Osteocyte (in vitro differentiated cells): ENCODE measurements at places on chromosomes 1 and 21.

DNA sequence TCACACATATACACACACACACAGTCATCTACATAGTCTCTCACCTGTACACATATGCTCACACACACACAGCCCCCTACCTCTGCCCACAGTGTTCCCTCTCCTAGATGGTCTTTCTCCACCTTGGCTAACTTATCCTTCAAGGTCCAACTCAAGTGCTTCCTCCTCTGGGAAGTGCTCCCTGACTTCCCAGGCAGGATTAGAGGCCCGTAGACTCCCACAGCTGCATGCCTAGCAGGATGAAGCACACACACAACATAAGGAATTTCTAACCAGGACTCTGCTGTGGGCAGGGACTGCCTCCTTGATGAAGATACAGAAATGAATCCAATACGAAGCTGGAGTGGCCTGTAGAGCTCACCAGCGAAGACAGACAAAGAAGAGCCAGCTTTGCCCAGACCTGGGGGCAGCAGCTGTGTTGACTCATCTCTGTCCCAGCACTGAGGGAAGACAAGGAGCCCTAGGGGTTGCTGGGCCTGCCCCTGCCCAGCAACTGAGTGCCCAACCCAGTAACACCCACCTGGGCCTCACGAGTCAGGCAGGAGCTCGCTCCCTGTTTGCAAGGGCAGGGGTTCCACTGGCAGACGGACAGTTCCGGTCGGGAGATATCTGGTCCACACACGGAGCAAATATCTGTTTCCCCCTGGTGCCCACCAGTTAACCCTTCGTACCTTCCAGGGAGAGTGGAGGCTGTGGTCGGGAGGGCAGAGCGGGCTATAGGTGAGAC lies 100.8 kb downstream of the DMRTB1 start:
- no peak for DNase-seq

DNA sequence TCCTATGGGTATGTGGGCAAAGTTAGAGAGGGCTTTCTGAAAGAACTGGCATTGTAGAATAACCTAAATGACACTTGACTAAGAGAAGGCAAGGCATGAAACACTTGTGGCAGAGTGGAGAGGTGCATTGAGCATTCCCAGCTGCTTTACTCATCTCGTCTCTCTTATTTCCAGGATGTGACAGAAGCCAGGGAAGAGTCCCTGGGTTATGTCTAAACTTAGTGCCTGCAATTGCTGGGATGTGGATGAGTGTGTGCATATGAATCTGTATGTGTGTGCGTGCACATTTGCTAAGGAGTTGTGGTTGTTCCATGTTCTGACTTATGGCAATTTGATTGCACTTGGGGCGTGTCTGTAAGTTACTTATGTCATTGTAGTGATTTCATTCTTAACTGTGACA lies 1326.5 kb upstream of the B3GALT2 start:
- no peak for DNase-seq

- no peak for DNase-seq
Observed at GRCh38 chr1:162704673-162705424, 72.6 kb downstream of the DDR2 start.

DNA sequence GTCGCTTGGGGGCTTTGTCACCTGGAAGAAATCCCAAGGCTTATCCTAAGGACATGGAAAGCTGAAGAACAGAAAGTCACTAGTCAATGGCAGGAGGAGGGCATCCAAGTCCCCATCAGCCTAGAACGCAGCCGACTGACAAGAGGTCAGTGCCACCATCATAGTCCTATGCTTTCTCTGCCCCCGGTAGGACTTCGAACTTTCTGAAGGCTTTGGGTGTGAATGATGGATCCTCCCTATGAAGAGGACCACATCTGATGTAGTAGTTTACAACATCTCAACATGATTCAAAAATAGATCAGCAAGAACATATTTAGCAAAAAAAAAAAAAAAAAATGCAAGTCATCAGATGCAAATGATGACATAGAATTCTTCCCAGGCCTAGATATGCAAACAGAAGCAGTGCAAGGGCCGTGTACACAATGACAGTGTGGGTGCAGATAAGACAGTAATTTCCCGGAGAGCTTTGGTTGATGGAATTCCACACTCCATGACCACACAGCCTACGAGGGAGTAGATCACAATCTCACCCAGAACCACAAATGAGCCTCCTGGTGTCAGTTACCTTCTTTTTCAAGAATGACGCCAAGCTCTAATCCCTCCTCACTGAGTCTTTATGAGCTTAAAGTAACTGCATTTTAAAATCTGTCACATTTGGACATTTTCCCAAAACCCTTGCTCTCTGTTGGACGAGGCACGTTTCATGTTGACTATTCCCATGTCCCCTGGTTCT lies 88.2 kb downstream of the PSMG1 start:
- no peak for DNase-seq
